Nucleus accumbens (tissue), 56 donors: ENCODE measurements at places on chromosomes 2 and 18.

DNA sequence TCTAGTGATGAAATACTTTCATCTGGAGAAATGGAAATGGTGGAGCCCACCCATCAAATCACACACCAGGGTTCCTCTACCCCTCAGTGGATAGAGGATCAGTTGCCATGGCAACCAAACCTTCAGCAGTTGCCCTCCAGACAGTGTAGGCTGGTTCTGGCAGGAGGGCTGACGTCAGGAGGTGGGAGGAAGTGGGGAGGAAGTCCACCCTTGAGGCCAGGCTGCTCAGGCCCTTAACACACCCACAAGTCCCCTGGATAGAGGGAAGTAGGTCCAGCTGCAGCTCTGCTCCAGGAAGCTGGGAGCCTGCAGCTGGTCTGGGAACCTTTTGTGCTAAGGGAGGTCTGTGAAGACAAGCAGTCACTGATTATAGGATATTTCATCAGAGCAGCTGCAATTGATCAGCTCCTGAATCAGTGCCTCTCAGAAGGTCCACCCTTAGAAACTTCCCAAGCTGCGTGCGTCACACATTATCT, 186.6 kb downstream of the MTX2 start:
- DNase-seq = no peak

GRCh38 chr2:14756981-14757657, 124.6 kb downstream of the LRATD1 start:
- no peak for DNase-seq

DNA sequence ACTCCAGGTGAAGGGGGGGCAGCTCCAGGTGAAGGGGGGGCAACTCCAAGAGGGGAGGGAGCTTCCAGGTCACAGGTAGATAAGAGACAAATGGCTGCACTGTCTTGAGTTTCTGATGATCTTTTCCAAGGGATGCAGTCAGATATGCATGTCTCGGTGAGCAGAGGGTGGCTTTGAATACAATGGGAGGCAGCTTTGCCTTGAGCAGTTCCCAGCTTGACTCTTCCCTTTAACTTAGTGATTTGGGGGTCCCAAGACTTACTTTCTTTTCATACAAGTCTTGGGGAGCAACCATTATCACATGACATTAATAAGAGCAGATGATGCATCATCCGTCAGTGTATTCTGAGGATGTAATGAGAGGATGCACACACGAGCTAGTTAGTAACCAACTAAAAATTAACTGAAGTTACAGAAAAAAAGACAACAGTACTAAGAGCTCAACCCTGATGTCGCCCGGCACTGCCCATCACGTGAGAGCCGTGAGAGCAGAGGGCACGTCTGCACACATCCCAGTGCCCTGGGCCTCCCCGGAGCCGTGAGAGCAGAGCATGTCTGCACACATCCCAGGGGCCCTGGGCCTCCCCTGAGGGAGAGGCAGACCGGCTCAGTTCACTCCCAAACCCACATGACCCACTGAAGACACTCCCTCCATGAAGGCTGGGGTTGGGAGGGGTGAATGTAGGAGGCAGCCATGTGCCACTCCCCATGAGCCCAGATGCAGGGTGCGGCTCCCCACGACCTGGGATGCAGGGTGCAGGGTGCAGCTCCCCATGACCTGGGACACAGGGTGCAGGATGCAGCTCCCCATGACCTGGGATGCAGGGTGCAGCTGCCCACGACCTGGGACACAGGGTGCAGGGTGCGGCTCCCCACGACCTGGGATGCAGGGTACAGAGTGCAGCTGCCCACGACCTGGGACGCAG, 39.4 kb downstream of the PXDN start:
- DNase-seq = no peak

GRCh38 chr2:235765181-235765820, 271.5 kb downstream of the AGAP1 start:
- no peak for DNase-seq

- no peak for DNase-seq
Observed at GRCh38 chr2:2569306-2569705, 238.2 kb upstream of the MYT1L start.
